Stimulated activated CD8-positive, alpha-beta memory T cell treated with anti-CD3 and anti-CD28 coated beads, Interleukin-15, amount 100 ng/mL, for 48 hours (primary cell): ENCODE measurements at places on chromosomes 7 and 10.

DNA sequence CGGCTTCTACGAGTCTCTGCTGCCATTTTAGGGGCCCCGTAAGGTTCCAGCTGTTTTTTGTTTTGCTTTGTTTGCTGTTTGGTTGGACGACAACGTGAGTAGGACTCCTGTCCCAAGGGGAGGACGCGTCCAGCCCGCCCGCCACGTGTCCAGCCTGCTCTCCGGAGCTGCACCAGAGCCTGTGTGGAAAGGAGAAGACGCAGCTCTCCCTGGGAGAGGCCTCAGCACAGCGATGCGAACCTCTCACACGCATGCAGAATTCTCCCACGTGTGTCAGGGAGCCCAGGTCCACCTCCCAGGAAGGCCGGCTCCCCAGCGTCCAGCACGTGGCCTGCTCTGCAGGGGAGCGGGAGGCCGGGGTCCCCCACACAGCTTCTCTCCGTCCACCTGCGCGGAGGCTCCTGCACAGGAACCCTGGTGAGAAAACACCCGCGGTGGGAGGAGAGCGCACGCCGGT, 36.4 kb upstream of the DNAJB6 start:
- DNase-seq: no peak

GRCh38 chr7:50349399-50349798, 44.9 kb downstream of the IKZF1 start:
- no peak for DNase-seq

DNA sequence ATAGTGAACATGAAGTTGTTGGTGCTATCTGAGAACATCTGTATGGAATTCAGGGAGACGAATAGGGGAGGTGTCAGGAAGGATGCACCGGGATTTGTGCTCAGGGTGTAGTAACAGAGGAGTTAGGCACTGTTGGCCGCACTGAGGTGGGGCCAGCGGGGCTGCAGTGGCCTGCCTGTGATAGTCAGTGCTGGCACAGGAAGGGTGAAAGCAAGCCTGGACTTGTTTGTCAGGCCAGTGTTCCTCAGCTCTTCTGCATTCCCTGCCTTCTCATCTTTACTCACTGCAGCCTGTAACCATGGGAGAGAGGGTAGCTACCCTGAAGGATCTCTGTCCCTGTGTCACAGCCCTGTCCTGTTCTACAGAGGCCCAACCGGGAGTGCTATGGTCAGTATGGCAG, 81.3 kb downstream of the SH2D4B start:
- DNase-seq: no peak

DNA sequence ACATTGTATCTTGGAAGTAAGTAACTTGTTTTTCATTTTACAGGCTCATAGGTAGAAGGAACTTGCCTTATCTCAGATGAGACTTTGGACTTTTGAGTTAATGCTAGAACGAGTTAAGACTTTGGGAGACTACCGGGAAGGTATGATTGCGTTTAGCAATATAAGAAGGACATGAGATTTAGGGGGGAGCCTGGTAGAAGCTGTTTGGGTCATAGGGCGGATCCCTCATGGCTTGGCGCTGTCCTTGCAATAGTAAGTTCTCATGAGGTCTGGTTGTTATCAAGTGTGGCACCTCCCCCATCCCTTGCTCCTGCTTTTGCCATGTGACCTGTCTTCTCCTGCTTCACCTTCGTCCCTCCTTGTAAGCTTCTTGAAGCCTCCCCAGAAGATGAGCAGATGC, 110.3 kb downstream of the MKX start:
- DNase-seq: no peak

DNA sequence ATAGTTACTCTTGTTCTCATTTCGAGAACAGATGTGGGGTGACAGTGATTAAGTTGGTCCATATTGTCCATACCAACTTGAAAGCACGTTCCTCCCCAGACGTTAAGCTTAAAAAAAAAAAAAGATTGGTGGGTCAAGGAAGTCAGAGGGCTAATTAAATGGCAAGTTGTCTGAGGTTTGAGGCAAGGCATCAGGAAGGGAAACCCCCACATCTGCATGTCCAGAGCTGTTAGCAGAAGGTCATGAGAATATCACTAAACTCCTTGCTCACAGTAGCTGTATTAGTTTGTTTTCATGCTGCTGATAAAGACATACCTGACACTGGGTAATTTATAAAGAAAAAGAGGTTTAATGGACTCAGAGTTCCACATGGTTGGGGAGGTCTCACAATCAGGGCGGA, 415.6 kb upstream of the FZD8 start:
- DNase-seq: no peak

DNA sequence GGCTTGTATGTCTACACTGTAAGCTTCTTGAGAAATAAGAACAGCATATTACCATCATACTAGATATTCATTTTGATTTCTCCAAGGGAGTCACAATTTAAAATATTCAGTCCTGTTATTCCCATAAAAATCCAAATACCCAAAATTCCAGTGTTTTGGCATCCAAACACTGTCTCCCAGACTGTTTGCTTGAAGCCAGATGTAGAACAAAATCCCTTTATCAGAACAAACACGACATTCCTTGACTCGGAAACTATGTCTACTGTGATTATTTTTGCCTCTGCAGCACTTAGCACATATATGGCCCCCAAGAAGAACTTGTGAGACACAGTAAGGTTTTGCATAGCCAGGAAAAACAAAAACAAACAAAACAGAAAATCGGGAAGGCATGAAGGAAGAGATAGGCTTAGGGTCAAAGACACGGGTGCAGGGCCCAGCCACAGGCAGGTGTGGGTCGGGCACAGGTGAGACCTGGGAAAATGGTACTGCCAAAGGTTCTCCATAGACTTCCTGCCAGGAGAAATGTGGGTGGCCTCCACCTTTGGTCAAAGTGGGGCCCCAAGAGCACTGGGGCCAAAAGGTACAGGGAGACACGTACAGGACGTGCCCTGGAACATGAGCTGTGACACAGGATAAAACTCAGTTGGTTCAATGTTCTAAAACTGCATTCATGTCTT, 36.5 kb downstream of the CPXM2 start:
- DNase-seq: no peak
